ENCODE measurements at places on chromosomes 11 and 22. TPM values are rescaled to one million over a fixed set of nuclear protein-coding genes. Genes with fewer than 3 reads are reported as not detected.

The LGALS1 gene
- 1,345 TPM for total RNA-seq

The SSTR3 gene
- total RNA-seq: not detected

The SLC22A12 gene
- not detected for total RNA-seq

- DNase-seq: no peak
Observed at GRCh38 chr11:9799886-9800285, 136.0 kb downstream of the SWAP70 start.

GRCh38 chr11:628056-628455 lies 1.1 kb upstream of the SCT start:
- peak; percentile 55 for DNase-seq

The OR8G5 gene
- total RNA-seq: not detected

GRCh38 chr11:44171518-44171917 lies 76.0 kb downstream of the EXT2 start:
- DNase-seq: no peak

GRCh38 chr11:117891362-117891761 lies 14.9 kb upstream of the FXYD6 start:
- no peak for DNase-seq

DNA sequence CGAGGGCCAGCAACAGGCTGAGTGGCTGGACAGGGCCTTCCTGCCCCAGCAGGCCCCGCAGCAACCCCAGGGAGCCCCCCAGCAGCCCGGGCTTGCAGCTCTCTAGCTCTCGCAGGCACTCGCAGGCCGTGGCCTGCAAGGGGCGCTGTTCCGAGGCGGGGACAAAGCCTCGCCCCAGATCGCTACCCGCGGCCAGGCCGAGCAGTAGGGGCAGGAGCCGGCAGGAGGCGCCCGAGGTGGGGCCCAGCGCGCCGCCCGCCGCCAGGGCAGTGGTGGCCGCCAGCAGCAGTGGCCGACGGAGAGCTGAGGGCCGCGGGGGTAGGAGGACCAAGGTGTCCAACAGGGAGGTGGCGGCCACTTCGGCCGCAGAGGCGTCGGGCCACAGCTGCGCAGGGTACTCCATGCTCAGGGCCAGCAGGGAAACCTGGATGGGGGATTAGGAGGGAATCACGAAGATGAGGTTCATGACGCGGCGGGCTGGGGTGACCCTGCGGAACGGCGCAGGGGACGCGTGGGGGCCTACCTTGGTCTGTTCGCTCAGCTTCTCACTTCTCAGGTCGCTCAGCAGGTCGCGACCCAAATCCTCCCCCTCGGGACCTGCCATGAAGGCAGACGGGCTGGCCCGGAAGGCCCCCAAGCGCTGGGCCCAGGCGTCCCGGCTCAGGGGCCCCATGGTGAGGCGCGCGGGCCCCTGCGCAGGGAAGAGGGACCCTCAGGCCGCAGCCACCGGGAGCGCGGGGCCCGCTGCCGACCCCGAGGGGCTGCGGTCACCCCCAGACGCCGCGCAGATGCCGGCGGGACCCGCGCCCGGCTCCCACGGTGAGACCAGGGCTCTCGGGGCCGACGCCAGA lies 632 bp downstream of the AP5B1 start:
- DNase-seq: peak; percentile 92

DNA sequence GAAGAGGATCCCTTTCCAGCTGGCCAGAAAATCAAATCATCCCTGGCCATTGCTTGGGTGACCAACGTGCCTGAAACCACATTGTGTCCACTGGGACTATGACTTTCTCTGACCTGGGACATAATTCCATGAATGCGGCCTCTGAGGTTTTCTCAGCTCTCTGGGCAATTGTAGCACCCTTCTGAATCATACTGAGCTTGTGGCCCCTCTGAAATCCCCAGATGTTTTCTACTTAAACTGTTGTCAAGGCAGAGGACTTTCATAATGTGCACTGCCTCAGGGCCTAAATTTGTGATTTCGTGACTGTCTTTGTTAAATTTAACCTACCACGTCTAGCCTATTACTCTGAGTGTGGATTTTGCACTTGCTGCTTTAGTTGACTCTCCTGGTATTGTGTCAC lies 321.1 kb upstream of the PLET1 start:
- no peak for DNase-seq

DNA sequence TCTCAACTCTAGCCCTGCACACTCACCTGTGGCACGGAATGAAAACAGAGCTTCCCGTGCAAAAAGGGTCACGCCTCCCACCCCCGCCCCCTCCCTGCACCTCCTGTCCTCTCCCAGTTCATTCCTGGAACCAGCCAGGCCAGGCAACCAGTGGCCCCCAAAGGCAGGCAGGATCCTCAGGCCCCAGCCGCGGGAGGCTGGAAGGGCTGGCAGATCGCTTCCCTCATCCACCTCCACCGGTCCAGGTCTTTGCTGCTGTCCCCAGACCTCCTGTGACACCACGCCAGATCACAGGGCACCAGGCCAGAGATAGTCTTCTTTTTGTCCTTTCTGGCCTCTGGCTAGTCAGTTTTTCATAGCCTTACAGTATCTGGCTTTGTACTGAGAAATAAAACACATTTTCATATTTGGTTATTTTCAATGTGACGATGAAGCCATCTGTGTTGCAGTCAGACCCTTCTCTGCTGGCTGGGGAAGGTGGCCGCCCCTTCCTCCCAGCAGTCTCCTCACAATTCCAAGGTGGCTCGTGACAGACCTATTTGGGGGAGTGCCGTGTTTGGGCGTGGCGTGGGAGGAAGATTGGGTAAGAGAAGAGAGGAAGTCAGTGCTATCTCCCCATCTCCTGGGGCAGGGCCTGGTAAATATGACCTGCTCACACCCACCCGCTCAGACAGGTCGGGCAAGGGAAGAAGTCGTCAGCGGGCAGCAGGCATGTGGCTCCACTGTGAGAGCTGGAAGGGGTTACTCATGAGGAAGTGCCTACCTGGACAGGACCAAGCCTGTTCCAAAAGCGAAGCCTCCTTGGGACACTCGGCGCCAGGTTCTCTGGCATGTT lies 9.1 kb downstream of the SSH3 start:
- DNase-seq: no peak

- DNase-seq: no peak
Observed at GRCh38 chr11:112404112-112404511, 143.5 kb upstream of the PLET1 start.

DNA sequence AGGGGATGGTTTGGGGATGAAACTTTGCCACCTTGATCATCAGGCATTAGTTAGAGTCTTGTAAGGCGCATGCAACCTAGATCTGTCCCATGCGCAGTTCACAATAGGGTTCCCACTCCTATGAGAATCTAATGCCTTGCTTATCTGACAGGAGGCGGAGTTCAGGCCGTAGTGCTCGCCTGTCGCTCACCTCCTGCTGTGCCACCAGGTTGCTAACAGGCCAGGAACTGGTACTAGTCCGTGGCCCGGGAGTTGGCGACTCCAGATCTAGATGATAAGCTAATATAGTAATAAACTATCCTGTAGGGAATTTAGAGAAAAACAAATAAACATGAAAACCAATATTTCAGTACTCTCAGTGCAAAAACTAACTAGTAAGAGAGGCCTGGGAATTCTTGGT lies 155.4 kb upstream of the ANO5 start:
- DNase-seq: no peak

All from Right ventricle myocardium inferior (tissue), 1 donor.